ENCODE measurements at places on chromosomes 6 and 20.

- no peak for DNase-seq
Measured at GRCh38 chr6:130296854-130297253, 69.0 kb upstream of the TMEM200A start.

- no peak for DNase-seq
Measured at GRCh38 chr6:29112135-29112534, 4.3 kb downstream of the OR2J3 start.

DNA sequence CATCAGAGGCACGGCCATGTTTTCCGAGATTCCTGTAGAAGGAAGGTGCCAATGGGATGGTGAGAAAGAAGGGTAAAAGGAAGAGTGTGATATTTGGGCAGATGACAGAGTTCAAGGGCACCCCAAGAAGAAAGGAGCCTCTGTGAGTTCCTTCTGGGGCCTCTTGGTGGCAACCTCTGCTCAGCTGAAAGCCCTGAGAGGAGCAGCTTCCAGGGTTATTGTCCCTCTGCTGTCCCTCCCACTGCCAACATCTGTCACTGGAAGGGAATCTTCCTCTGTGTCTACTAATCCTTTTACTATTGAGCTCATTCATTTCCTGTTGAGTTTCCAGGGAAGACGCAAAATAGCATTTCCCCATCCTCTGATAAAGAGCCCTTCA is 40.0 kb upstream of the KCNK16 start:
- no peak for DNase-seq

DNA sequence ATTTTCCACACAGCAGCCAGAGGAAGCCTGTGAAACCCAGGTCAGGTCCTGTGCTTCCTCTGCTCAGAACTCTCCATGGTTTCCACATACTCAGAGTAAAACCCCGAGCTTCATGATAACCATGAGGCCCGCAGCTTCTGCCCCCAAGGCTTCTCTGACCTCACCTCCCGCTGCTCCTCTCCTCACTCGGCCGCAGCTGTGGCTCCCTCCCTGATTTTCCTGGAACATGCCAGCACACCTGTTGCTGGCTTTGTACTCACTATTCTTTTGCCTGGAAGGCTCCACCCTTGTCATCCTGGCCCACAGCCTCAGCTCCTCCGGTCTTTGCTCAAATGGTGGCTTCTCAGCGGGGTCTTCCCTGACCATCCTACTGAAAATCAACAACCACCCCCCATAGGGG is 341.7 kb downstream of the PREX1 start:
- DNase-seq: no peak

GRCh38 chr6:148325316-148326068 is 17.1 kb upstream of the SASH1 start:
- peak; percentile 39 for DNase-seq

DNA sequence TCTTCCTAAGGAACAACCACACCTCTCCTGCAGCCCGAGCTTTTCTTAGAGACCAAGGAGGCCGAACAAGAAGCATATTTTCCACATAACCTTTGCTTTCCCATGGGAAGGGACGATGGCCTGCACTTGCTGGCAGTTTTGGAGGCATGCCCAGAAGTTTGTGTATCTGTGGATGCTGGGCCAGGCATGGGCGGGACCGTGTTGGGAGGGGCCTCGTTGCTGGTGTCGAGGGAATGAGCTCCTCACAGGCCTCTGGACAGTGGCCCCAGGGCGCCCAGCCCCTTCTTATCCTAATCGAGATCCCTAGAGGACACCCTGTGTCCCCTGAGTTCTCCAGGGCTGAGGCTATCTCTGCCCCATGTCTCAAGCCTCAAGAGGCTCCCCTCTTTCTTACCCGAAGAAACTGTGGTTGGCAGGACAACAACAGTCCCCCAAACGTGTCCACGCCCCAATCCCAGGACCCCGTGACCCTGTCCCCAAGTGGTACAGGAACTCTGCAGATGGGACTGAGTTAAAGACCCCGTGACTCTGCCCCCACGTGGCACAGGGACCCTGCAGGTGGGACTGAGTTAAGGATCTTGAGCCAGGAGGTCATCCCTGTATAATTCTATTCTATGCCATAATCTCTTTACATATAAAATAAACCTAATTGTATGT is 99.5 kb upstream of the BHLHE23 start:
- no peak for DNase-seq

- no peak for DNase-seq
Measured at GRCh38 chr6:131305037-131305850, 170.0 kb downstream of the AKAP7 start.

DNA sequence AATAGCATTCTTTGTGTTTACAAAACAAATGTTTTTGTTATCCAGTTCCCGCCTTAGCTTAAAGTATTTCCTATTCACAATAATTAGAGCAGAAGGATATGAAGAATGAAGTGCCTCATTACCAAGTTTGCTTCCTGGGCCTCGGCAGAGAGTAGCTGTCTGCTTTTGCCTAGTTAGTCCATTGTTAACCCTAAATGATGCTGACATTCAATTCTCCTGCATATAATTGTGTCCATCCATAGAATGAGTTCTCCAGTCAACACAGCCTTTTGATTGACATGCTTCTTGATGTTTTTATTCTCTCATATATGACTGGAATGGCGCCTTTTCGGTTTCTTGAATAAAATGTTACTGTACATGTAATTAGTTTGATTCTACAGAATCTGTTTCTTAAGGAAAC is 100.9 kb downstream of the MYB start:
- DNase-seq: no peak

DNA sequence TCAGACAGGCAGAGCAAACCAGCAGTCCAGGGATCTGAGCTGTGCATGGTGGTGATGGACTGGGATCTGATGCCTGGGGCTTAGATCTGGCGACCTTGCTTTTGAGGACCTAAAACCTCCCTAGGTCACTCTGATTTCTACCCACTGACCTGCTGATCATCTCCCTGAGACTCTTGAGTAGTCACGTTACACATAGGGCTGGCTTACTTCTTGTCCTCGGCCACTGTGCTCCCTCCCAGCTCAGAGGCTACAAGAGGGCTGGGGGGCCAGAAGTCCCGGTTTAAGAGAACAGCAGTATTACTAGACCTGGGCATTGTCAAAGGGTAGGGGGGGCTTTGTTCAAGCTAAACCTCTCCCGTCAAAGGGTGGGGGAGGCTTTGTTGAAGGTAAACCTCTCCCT is 5.5 kb downstream of the DYNLT1 start:
- no peak for DNase-seq

GRCh38 chr6:134343066-134343465 is 25.2 kb upstream of the SGK1 start:
- no peak for DNase-seq

DNA sequence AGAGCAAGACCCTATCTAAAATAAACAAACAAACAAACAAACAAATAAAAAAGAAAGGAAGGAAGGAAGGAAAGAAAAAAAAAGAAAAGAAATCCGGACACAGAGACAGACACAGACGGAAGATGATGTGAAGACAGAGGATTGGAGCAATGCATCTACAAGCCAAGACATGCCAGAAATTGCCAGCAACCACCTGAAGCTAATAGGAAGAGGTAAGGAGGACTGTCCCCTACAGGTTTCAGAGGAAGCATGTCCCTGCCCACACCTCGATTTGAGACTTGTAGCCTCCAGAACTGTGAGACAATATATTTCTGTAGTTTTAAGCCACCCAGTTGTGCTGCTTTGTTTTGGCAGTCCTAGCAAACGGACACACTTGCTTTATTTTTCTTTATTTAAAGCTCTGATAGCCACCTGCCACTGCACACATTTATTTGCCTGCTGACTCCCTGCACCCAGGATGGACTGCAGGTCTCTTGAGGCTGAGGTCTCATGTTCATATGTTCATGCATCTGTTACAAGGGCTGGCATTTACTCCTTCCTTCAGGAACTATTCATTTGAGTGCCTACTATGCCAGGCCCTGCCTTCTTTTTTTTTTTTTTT is 20.7 kb upstream of the ZMYND8 start:
- DNase-seq: no peak

Measured in HFFc6 (cell line).